A549 (cell line): ENCODE measurements at places on chromosomes 13 and 19.

DNA sequence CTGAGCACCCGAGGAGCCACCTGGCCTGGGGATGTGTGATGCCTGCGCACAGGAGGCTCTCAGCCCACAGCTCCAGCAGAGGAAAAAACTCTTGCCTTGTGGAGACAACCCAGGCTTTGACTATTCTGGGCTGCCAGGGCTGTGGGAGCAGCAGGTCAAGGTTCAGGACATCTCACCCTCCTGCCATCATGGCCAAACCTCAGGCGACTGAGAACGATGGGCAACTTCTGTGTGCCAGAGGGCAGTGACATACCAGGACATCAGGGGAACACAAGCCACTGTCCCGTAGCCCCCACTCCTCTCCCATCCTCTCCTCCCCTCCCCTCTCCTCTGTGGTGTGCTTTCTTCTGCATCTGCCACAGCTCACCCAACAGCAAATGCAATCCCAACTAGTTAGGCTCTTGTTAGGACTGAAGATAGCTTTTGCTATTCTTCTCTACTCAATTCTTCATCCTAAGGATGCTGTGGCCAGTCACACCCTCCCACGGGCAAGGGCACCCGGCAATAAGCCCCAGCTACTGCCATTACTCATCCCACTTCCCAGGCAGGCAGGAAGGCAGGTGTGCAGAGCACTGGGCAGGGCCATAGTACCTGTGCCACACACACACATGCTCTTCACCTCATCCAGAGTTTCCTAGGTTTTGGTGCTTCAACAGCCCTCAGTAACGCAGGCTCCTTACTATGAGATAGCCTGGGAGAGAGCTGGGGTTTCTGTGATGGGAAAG, 16.8 kb downstream of the ELL start:
- no peak for DNase-seq

- no peak for DNase-seq
These were observed 3.9 kb upstream of the EFNA2 start for GRCh38 chr19:1281569-1282287.

DNA sequence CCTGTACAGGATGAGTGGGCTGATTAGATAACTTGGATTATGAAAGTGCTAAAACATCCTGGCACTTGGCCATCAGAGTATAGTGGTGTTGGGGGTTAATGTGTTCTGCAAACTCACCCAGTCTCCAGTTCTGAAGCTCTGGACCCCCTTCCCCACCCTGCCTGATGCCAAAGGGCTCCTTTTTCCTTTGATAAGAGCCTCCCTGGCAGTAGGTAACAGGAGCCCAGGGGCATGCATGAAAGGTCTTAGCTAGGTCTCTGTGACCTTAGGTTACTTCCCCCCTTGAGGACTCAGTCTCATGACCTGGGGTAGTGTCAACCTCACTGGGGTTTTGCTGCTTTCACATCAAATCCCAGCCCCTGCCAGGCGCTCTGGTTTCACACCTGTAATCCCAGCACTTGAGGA, 2.5 kb downstream of the RPS28 start:
- no peak for DNase-seq

GRCh38 chr13:50428183-50428877, 413.1 kb downstream of the KCNRG start:
- no peak for DNase-seq

- DNase-seq: no peak
These were observed 1.6 kb downstream of the ZNF71 start for GRCh38 chr19:56596676-56597075.

- DNase-seq: no peak
These were observed at the start of gene MATK for GRCh38 chr19:3785938-3786824. MATK (minus strand) TSS chr19:3786381; CDS start chr19:3785135, 1,246 bp downstream.

DNA sequence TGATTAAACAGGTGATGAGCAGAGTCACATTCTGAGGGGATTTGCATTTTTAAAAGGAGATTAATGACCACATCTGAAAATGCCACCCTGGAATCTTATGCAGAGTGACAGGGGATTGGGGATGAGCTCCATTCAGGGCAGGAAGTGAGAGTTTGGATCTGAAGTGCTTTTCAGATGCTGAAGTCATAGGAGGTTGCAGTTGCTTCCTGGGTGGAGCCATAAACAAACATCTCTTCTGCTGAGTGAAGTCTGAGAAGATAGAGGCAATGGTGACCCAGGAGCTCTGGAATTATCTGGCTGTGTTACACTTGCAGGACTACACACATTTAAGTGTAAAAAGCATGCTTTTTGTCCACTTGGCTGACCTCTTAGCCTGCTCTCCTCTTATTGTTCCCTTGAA, 51.4 kb upstream of the PSG8 start:
- DNase-seq: no peak

- no peak for DNase-seq
These were observed 3.4 kb upstream of the JUND start for GRCh38 chr19:18284712-18285360.
